Mucosa of descending colon (tissue), 3 donors: ENCODE measurements at places on chromosomes 1 and 21.

DNA sequence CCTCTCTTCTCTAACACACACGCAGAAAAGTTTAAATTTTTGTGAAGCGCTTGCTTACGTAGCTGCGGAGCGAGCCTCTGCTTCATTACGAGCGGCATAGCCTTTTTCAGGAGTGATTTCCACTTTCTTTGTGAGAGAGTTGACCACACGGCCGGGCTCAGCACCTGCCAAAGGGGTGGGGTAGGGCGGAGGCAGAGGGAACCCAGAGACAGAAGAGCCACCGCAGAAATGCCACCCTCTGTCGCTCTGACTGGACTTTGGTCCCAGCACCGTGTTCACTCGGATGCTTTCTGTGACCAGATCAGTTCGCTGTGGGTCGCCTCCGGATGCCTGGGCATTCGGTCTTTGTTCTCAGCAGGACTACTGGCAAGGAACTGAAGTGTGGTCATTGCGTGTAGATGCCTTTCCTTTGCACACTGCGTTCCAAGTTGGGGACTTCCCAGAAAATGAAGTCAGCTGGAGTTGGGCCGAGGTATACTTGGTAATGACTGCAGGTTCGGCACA is 883 bp downstream of the CHODL start:
- no peak for DNase-seq

DNA sequence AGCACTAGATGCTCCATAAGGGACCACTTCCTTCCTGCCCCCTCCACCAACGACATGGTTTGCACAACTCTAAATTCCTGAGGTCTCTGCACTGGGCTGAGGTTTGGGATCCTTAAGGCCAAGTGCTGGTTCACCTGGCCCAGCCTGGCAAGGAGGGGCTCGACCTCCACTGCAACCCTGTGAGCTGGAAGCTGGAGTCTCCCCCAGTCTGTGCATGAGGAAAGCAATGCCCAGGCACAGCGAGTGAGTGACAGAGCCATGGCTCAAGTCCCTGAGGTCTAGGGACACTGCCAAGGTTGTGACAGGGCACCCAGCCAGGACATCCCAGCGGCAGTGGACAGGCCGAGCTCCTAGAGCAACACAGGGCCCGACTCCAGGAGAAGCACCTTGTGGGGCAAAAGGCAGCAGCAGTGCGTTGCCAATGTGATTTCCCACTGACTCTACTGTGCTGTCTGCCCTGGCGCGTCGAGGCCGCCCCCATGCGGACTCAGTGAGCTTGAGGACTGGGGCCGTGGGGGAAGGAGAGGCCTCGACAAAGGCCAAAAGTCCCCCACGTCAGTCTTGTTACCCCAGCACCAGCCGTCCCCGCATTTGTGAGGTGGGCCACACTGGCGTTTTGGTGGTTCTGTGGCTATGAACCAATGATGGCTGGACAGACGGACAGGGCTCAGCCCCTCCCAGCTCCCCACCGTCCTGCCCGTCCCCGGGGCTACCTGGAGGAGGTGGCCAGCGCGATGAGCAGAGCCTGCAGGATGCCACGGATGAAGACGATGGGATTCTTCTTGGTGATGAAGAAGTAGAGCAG is 30.0 kb downstream of the PODN start:
- DNase-seq, result no peak

- no peak for DNase-seq
Observed at GRCh38 chr1:199422206-199422605, 605.3 kb upstream of the NR5A2 start.

- DNase-seq, result no peak
Observed at GRCh38 chr1:39652554-39652953, 13.1 kb upstream of the HEYL start.

DNA sequence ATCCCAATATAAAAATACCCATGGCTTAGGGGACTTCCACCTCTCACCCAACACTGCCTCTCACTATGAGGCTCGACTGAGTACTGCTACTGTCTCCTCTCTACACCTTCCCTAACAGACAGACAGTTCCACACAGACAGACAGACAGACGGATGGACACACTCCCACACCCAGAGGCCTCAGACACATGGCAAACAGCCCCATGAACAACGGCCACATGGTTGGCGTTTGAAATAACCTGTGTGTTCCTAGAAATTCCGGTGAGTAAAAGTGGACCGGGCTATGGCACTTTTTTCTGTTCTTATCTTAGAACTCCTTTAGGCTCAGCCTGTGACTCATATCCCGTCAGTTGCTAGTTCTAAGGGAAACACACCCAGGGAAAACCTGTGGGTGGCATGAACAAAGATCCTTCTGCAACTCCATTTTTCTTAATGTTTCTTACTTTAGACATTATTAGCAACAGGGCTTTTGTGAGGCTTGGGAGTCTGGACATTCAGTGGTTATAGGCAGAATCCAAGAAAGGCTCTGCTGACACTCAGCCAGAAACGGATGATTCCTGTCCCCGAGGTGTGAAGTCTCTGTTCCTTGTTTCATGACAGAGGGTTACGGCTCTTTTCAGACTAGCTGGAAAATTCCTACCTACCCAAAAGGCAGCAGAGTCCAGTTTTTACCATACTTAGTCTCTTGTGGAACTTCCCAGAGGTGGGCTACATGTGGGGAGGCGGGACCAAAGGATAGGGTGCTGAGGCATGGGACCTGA is 90.5 kb upstream of the TLR5 start:
- no peak for DNase-seq

GRCh38 chr1:8883491-8883890 is 5.0 kb upstream of the ENO1 start:
- DNase-seq, result no peak

GRCh38 chr1:228988664-228989063 is 253.4 kb downstream of the RHOU start:
- DNase-seq, result no peak

- no peak for DNase-seq
Observed at GRCh38 chr21:42155045-42155855, 63.7 kb upstream of the ABCG1 start.
